ENCODE measurements at places on chromosomes 11 and 22.
A peak's percentile ranks its signal among the peaks of the same experiment; 100 is the strongest.

DNA sequence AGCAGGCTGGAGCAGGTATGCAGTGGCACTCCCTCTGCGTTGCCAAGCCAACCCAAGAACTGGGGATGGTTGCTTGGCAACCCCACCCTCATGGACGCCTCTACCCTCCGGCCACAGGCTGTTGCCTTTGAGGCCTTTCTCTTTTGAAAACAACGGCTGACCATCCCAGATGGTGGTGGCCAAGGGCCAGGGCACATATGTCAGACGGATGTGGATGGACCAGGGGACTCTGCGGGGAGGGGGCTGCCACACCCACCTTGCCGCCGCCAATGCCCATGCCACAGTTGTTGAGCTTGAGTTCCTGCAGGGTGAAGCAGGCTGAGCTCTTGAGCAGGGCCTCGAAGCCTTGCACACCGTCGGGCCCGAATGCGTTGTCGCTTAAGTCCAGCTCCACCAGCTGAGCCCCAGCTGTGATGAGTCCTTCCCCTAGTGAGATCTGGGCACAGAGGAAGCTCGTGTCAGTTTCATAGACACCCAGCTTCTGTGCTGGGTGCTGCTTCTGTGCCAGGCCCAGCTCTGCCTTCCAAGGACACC is 21.5 kb downstream of the RANGAP1 start:
- no peak for DNase-seq

- no peak for DNase-seq
Measured at GRCh38 chr11:11313902-11314692, 39.0 kb downstream of the CSNK2A3 start.

GRCh38 chr11:28542561-28542960 is 434.4 kb downstream of the METTL15 start:
- DNase-seq, result no peak

DNA sequence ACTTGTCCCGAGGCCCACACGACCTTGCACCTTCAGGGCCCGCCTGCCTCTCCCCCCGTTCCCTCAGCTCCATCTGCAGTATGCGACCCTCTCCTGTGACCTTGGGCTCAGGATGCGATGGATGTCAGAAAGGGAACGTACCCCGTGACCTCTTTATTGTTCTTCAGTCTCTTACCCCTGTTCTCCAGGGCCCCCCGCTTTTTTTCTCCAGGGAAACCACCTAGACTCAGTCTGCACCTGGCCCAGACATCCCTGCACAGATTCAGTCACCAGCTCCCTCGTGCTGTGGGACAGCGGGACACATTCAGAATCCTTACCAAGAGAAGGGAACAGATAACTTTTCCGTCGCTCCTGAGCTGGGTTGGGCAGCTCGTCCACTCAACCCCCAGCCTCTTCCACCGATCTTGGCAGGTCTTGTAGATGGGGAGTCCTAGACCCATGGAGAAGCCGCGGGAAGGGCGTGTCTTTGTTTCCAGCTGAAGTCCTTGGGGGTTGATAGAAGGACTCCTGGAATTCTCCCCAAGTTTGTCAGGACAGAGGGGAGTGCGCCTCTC is 1.4 kb upstream of the PHOX2A start:
- no peak for DNase-seq

DNA sequence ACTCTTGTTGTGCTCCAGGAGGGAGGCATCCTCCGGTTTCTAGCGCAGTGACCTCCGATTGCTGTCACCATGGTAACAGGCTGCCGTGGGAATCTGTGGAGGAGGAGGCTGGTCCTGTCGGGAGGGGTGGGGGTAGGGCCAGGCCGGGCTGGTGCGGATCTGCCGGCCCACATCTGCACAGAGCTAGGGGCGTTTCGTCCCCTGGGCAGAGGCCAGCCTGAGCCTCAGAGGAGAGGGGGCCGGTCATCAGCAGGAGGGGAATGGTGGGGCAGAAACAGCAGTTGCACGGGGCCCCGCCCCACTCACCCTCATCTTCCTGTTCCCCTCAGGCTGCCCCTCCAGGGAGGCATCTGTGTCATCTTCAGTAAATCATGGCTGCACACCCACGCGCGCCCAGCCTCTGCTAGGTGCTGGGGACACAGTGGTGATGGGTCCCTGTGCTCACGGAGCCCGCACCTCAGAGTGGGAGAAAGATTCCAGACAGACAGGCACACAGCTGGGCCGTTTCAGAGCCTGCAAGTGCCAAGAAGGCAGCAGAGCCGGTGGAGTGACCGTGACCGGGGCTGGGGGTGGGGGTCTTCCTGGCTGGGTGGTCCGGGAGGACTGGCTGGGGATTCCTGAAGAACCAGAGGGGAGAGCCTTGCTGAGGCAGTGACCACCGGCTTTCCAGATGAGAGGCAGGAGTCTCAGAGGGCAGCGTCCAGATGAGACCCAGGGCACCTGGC is 120.5 kb downstream of the CACNA1I start:
- DNase-seq, result no peak

DNA sequence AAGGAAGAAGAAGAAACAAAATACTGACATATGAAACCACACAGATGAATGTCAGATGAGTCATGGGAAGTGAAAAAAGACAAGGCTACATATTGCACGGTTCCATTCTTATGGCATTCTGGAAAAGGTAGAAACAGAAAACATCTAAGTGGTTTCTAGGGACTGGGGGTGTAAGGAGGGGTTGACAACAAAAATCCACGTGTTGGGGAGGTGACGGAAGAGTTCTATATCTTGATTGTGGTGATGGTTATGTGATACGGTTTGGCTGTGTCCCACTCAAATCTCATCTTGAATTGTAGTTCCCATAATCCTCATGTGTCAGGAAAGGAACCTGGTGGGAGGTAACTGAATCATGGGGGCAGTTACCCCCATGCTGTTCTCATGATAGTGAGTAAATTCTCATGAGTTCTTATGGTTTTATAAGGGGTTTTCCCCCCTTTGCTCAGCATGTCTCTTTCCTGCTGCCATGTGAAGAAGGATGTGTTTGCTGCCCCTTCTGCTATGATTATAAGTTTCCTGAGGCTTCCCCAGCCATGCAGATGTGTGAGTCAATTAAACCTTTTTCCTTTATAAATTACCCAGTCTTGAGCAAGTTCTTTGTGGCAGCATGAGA is 6.4 kb upstream of the ARFGAP3 start:
- DNase-seq, result no peak

- no peak for DNase-seq
Measured at GRCh38 chr11:96335388-96335787, 7.6 kb downstream of the MAML2 start.

DNA sequence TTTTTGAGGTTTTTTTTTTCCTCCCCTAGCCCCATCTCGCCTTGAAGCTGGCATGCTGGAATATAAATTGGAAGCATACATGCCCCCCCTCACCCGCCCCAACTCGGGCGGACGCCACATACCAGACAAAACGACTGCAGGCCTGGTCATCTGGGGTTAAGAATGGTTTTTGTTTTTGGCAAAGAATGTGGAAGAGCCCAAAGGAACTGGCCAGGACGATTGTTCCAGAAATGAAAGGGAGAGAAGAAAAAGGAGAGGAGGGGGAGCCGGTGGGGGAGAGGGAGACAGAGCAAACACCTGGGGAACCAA is 25.0 kb downstream of the MN1 start:
- no peak for DNase-seq

GRCh38 chr11:69567951-69568808 is 72.8 kb upstream of the CCND1 start:
- no peak for DNase-seq

DNA sequence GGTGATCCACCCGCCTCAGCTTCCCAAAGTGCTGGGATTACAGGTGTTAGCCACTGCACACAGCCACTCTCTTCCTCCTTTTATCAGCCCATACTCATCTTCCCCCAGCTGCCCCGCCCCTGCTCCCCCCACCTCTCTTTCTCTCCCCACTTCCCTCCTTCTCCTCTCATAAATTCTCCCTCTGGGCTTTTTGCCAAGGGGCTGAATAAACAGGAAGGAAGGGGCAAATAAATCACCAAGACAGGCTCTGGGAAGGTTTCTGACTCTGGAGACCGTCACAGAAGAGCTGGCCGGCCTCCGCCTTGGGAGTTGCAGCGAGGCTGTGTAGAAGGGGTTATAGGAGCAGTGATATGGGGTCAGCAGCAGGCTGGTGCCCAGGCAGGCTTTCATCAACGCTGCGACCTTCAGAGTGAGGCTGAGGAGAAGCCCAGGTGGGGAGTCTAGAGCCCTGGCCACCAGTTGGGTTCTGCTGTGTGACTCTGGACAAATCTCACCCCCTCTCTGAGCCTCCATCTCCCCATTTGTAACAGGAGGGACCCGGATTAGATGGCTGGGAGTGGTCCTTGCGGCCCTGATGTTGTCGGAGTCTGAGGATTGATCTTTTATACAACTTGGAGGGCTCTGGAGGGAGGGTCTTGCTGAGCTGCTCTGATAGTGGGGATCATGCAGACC is 62.6 kb upstream of the RASD2 start:
- DNase-seq, result peak; percentile 78

GRCh38 chr11:59225017-59225416 is 12.3 kb upstream of the MPEG1 start:
- no peak for DNase-seq

DNA sequence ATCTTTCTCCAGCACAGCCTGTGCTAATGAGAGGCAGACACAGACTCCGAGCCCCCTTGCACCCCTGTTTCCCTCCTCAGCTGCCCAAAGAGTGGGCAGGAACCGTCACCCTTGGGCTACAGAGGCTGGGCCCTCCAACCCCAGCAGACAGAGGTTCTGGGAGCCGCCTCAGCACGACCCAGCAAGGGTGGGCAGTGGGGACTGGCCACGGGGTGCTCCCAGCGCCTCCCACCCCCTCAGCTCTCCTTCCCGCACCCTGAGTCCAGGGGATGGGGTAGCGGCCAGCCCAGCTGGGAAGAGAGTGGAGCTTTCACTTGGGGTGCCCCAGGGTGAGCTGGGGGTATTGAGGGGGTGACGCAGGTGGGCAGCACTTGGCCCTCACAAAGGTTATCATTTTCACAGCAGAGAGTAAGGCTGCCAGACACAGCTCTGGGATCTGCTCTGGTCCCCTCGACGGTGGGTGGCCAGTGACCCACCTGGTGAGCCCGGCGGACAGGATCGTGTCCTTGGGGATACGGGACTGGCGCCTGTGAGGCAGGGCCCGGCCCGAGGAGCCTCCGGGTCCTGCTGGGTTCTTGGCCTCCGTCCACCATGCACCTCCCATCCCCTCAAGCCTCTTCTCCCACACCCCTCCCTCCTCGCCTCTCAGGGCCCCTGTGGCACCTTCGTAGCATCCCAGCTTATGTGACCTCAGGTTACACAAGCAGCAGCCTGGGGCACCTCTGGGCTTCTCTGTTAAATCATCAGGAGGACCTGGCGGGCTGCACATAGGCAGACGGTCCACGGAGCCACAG is 14.4 kb upstream of the BRSK2 start:
- no peak for DNase-seq

- DNase-seq, result peak; percentile 20
Measured at GRCh38 chr22:49305214-49305965, 522.3 kb downstream of the BRD1 start.

DNA sequence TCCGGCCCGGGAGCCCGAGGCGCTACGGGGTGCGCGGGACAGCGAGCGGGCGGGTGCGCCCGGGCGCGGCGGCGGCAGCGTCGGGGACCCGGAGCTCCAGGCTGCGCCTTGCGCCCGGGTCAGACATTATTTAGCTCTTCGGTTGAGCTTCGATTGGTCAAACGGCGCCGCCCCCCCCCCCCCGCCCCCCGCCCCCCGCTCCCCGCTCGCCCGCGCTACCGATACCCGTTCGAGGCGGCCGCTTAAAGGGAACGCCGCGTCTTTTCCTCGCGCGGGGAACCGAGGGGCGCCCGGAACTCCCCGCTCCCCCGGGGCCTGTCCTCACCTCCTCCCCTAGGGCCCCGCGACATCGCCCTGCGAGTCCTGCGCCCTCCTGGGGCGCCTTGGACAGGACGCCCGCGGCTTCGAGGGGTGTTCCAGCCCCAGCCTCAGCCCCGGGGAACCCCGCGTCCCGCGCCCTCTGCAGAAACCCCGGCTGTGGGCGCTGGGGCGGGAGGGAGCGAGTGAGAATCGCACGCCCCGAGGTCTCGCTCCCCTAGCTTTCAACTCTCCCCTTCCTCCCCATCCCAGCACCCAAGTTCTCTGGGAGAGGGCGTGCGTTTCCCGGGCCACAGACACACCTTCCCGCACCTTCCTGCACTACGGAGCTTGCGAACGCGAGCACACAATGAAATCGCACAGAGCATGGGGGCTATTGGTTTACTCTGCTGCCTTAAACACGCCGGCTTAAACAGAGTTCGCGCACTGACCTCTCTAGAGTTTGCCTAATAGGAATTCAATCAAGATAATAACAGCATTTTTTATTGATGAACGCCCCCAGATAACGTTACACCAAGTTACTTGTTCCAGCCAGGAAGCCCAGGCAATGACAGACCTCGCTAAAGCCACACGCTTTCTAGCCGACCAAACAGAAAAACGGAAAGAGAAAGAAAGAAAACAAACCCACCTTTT is at the start of gene BDNF:
BDNF (minus strand) TSS at position 105 of the 951 bp plus-strand sequence. CDS start 41,891 bp downstream, outside the sequence.
- DNase-seq, result no peak

- DNase-seq, result no peak
Measured at GRCh38 chr22:47647181-47647580, 884.7 kb downstream of the TBC1D22A start.

DNA sequence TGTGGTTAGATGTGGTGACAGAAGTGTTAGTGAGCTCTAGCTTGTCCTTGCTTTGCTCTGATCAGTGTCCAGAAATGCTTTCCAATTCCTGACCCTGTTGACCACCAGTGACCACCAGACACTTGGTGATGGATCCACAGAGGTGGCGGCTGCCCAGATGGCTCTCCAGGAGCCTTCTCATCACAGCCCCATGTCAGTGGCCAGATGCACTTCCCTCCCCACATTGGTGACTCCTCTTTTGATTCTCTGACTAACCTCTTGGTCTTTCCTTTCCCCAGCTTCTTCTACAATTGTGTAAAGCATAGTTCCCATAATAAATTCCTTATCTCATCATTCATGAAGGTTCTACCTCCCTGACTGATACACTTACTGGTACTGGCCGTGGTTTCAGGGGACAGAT is 40.1 kb upstream of the CXCR5 start:
- no peak for DNase-seq

- DNase-seq, result no peak
Measured at GRCh38 chr11:43489869-43490465, 131.2 kb downstream of the TTC17 start.
